ENCODE measurements at places on chromosomes 6 and 20.

DNA sequence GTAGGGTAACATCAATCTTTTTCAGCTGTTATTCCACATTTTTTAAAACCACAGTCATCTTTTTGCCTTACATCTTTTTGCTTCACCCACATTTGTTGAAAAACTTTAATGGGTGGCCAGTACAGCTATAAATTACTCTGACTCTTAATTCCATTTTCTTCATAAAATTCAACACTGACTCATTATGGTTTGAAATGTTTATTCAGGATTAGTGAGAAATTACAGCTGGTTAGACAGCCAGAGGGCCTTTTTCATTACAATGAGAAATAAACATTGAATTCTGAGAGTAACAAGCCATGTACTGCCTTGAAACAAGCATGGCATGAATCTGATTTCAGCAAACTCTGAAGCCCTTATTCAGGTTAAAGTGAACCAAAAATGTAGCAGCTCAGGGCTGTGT lies 19.5 kb downstream of the NDUFAF4 start:
- DNase-seq = no peak

- no peak for DNase-seq
These were observed 22.2 kb downstream of the FKBP1A start for GRCh38 chr20:1370548-1371110.

DNA sequence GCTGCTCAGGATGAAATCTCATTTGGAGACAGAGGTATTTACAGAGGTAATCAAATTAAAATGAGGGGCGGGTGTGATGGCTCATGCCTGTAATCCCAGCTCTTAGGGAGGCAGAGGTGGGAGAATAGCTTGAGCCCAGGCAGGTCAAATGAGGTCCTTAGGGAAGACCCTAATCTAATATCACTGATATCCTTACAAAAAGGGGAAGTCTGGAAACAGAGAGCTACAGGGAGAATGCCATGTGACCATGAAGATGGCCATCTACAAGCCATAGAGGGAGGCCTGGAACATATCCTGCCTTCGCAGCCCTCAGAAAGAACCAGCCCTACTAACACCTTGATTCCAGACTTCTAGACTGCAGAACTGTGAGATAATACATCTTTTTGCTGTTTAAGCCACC lies 8.3 kb downstream of the MTCL3 start:
- no peak for DNase-seq

DNA sequence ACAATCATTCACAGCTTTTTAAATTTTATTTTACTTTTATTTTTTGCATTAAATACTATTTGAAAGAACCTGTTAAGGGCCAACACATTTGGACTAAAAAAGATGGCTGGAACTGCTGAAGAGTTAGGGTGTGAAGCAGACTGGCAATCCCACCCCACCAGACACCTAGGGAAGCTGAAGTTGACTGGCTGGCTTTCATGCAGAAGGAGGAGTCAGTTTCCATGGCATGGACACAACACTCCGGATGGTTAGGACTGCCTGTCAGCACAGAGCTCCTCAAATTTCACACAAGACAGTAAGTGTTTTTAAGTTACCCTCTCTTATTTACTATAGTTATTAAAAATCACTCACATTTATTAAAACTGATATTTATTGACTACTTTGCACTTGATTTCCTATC lies at the start of gene ANKRD66:
Gene ANKRD66 (plus strand): TSS at position 238 of the 400 bp plus-strand sequence. CDS start 5,016 bp downstream, outside the sequence.
- no peak for DNase-seq

DNA sequence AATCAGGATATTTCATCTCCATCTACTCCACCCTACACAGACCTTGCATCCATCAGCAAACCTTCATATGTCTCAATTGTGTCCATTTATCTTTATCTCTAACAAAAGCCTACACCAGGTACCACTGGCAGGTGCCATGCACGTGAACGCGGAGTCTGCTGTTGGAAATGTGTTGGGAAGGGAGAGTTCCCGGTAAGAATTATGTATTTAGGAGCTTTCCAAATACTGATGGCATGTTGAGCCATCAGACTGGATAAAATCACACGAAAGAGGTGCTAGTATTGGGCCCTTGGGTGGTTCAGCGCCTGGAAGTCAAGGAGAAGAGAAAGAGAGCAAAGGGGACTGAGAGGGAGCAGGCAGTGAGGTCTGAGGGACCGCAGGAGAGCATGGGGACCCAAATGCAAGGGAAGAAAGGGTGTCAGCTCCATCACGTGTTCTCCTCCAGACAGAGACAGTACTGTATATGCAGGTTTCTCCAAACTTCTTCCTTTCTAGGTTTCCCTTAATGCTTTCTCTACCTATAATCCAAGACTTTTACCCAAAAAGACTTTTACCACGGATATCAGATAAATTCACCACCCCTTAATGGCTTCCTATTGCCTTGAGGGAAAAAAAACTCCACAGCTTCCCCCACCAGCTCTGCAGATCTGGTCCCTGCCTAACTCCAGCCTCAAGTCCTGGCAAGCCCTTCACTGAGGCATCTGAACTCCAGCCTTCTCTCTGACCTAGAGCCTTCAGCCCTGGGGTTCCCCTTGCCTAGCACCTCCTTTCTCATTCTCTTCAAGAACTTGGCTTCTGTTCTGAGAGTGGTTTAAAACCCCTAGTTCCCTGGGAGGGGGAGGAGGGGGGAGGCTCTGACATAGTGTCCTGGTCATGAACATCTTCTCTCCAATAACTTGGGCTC lies 4.8 kb upstream of the ZNF217 start:
- DNase-seq = no peak

- peak; percentile 27 for DNase-seq
These were observed 654.5 kb upstream of the PTCHD4 start for GRCh38 chr6:48765352-48765961.

DNA sequence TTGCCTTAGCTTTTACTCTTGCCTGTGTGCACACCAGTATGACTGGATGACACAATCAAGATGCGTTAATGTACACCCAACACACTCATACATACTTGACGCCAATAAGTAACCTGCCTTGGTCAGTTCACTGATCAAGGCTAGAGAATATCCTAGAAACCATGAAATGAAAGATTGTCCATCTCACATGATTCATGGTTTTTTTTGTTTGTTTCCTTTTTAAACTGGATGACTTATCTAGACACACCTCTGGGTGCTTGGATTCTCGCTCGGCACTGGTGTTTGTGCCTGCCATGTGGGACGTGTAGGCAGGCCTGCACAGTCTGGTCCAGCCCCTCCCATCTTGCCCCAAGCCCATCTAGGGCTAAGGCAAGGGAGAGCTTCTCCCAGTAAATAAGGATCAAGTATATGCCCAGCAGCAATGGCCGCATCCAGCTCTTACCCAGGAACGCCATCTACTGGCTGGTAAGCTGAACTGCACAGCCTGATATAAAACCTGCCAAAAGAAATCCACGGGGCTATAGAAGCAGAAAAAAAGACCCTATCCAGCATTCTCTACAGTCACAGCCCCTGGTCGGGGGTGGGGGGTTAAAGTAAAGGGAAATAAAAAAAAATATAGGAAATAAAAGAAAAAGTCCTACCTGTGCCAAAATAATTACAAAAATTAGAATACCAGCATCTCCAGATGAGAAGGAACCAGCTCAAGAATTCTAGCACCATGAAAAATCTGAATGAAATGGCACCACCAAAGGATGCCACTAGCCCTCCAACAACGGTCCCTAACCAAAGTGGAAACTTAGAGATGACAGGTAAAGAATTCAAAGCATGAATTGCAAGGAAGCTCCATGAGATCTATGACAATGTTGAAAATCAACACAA lies 73.3 kb downstream of the OTOR start:
- peak; percentile 17 for DNase-seq

- no peak for DNase-seq
These were observed 251.4 kb downstream of the SMOC2 start for GRCh38 chr6:168692193-168692914.

DNA sequence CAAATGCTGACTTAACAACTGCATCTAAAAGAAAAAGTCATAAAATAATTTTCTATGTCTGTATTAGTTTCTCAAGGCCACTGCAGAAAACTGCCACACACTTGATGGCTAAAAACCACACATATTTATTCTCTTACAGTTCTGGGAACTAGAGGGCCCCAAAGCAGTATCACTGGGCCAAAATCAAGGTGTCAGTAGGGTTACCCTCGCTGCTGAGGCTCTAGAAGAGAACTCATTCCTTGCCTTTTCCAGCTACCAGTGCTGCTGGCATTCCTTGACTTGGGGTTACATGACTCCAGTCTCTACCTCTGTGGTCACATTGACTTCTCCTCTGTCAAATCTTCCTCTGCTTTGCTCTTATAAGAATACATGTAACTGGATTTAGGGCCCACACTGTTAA lies 124.6 kb upstream of the THEMIS start:
- no peak for DNase-seq

DNA sequence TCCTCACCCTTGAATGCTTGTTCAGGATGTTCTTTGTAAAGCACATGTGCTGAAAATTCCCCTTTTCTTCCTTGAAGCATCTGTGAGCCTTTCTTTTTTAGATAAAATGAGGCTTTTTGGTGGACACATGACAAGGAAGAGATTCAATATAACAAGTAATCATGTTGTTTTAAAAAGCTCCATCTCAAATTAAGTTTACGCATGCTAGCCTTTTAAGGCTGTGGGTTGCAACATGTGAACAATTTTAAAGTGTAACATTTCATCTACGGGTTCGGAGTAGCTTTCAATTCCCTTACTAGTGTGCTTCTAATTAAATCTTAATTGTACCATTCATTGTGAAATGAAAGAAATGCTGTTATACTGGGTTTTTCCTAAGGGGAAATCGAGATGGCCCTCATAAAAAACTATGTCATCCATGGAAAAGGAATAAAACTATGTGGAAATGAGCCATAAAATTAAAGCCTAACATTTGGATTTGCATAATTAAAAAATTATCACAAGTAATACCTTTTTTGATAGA lies 19.3 kb upstream of the OSTM1 start:
- DNase-seq = no peak

GRCh38 chr6:45854149-45854742 lies 161.4 kb downstream of the CLIC5 start:
- DNase-seq = no peak

GRCh38 chr6:139475241-139475640 lies 100.8 kb upstream of the CITED2 start:
- DNase-seq = no peak

GRCh38 chr20:62813588-62813987 lies 3.3 kb upstream of the COL9A3 start:
- DNase-seq = no peak

DNA sequence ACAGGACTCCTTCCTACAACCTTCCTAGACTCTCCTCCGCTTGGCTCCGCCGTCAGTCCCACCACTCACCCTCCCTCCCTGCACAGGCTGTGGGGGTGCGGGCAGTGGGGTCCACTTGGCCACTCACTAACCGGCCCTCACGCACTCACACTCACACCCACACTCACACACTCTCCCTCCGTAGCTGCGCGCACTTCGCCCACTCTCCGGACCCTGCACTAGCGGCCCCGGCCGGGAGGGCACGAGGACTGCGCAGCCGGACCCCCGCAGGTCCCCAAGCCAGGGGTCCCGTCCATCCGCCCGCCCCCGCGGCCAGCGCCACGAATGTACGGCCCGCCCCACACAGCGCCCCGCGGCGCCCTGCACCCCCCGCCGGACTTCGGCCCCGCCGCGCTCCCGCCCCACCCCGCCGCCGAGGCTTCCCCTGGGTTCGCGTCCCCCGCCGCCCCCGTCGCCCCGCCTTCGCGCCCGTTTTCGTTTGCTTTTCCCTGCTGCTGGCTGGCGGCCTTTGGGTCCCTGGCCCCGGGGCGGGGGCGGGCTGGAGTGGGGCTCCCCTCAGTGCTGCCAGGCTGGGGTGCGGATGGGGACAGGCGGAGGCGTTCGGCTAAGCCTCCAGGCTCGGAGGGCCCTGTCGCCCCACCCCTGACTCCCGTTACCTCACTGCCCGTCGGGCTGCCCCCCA lies 23.0 kb upstream of the SLC22A7 start:
- DNase-seq = peak; percentile 38

DNA sequence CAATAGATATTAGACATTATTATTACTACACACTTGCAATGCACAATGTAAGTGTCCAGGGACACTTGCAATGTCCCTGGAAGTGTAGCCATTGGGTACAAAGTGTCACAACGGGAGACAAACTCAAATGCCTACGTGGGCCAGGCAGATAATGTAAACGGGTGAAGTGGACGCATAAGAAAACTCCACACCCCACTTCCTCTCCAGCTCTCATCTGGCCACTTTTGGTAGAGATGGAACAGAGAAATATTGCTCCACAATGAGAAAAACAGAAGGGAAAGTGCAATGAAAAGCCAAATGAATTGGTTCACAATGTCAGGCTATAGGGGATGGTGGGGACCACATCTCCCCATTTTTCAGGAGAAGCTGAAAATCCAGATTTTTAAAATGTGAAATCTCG lies 9.4 kb downstream of the SULF2 start:
- DNase-seq = no peak

- no peak for DNase-seq
These were observed 309.3 kb upstream of the SUPT3H start for GRCh38 chr6:45686841-45687569.

DNA sequence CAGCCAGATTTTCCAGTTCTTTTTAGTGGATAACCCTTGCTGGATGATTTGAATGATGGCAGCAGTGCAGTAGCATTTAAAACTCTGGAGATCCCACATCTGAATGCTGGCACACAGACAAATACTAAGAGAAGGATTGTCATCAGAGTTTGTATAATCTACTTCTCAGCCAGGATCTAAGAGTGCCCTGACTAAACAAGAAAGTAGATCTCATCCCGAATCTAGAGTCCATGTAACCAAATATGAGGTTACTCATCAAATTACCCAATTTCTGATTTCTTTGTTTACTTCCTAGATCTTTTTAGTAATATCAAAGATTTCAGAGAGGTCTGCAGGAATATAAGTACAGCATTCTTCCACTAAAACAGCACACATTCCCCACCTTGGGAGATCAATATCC lies 7.8 kb downstream of the TMC2 start:
- DNase-seq = no peak

- no peak for DNase-seq
These were observed 90.9 kb downstream of the PSMG4 start for GRCh38 chr6:3349388-3350251.

GRCh38 chr20:62063981-62064769 lies 1.5 kb downstream of the TAF4 start:
- no peak for DNase-seq

DNA sequence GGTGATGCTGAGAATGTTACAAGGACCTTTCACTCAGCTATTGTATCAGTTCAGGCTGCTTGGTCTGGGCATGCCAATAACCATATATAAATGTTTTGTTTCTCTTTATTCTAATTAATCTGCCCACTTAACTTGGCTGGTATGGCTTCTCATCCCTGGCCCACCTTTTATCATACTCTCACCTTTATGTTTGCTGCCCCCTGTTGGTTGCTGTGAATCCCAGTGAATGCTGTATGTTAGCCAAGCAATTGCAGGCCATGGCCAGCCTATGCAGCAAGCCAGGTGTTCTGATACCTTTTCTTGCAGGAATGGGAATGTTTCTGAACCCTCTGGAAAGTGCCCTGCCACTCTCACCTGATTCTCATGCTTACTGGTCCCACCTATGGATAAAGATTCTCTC lies 54.6 kb downstream of the PCSK2 start:
- peak; percentile 45 for DNase-seq

DNA sequence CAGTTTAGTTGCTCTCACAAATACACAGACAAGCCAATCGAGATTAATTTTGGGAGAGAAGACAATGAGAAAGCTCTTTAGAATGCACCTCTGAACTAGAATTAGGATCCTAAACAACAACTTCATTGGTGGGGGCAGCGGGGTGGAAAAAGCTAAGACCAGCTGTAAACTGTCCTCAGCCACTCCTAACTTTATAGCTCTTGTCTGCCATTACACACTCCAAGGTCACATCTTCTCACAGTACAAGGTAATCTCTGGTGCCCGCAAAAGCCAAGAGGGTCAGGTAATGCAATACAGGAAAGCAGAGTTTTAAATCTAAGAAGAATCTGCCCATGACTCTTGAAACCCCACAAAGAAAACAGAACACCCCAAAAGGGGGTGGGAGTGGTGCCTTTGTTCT lies 17.8 kb upstream of the IL22RA2 start:
- DNase-seq = no peak

GRCh38 chr6:91106083-91106482 lies 519.2 kb upstream of the MAP3K7 start:
- DNase-seq = no peak

Data from NCI-H1092 (cell line).